Activated effector memory CD4-positive, alpha-beta T cell treated with anti-CD3 and anti-CD28 coated beads, Interleukin-2, amount 50 U/mL, for 16 hours (primary cell): ENCODE measurements at places on chromosomes 13 and 19.
A peak's percentile ranks its signal among the peaks of the same experiment; 100 is the strongest.

- DNase-seq = no peak
These were observed 360.3 kb downstream of the FGF14 start for GRCh38 chr13:102041544-102041943.

DNA sequence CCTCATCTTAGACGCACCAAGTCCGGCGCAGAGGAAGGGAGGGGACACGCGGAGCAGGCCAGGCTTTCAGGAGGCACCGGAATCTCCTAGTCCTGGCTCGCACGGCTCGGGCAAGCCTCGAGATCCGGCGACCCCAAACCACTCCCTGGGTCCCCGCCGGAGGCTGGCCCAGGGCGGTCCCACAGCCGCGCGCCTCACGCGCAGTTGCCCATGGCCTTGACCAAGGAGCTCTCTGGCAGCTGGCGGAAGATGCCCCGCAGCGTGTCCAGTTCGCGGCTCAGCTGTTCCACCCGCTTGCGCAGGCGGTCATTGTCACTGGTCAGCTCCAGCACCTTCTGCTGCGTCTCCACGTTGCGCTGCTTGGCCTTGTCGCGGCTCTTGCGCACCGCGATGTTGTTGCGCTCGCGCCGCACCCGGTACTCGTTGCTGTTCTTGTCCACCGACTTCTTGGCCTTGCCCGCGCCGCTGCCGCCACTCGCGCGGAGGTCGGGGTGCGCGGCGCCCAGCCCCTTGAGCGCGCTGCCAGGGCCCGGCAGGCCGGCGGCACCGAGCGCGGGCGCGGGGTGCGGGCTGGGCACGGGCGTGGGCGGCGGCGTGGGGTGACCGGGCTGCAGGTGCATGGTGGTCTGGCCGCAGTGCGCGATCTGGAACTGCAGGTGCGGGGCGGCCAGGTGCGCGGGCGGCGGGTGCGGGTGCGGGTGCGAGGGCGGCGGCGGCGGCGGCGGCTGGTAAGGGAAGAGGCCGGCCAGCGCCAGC, 1.0 kb downstream of the CEBPA start:
- DNase-seq = peak; percentile 60

GRCh38 chr19:30091856-30092255, 149.8 kb downstream of the URI1 start:
- no peak for DNase-seq

DNA sequence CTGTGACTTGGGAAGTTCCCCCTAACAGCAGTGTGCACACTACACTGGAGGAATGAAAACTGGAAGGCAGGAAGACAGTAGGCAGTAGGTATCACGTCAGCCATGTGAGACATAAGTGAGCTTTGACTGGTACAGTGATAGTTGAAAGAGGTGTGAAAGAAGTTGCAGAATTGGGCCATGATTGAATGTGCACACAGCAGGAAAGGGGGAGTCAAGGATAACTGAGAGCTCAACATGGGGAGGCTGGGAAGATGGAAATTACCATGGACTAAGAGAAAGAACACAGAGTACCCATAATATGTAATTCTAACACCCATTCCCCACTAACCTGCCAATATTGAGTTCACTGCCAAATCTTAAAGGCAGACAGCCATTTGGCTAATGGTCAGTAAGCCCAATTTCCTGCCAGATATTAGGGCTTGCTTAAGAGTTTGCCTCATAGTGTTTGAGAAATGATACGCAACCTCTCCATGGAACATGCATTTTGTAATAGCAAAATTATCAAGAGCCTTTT, 321.7 kb downstream of the DCT start:
- DNase-seq = no peak

GRCh38 chr13:42216422-42216735, 55.6 kb upstream of the AKAP11 start:
- no peak for DNase-seq

DNA sequence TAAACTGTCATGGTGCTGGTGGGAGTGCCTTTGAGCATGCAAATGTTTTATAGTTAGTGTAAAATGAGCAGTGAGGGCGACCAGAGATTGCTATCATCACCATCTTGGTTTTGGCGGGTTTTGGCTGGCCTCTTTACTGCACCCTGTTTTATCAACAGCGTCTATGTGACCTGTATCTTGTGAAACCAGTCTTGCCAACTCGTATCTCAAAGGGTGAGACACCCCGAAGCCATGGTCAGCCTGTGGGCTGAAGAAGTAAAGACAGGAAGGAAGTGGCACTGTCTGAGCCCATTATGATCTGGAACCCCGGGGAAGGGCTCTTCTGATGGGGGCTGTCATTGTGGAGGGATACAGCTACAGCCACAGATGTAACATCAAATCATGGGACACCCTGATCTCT, 81.5 kb upstream of the FAM216B start:
- no peak for DNase-seq

DNA sequence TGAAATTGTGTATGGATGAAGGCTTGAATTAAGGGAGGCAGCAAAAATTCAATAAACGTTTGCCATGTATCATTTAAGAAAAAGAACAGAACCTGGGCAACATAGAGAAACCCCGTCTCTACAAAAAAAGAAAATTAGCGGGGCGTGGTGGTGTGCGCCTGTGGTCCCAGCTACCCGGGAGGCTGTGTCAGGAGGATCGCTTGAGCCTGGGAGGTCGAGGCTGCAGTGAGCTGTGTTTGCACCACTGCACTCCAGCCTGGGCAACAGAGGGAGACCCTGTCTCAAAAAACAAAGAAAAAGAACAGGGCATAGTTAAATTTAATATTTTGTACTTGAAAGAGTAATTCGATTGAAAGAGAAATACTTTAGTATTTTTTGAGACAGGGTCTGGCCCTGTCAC, 1.4 kb downstream of the UBA2 start:
- no peak for DNase-seq

DNA sequence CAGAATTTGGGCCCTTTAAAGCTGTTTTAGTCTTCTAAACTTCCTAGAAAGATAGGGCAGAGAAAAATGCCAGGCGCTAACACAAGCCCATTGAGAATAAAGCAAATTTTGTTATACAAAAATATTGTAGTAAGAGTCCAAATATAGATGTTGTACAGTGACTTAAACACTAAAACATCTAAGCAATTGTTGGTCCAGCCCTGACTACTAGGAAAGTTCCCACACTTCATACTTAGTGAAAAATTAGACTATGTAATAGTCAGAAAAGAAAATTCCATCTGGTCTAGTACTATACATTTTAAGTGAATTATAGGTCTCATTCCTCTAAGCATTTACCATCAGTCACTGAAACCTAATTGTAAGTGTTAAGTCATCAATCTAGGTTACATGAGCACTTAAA, 1518.3 kb upstream of the SLC10A2 start:
- no peak for DNase-seq

DNA sequence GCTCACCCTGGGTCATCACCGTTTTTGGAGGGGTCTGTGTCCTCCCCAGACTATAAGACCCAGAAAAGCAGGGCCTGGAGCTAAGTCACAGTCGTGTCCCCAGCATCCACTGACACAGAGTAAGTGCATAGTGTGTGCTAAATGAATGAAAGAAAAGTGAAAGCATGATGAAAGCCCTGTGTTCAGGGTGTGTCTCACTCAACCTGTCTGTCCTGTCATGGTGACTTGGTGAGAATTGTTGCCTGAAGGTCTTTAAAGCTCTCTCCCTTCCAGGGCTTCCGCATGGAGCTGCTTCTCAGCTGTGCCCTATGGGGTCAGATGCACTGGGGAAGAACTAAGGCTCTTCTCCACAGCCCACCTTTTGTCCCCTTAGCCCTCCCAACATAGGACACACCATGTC, 20.5 kb upstream of the IGFL1 start:
- DNase-seq = no peak

DNA sequence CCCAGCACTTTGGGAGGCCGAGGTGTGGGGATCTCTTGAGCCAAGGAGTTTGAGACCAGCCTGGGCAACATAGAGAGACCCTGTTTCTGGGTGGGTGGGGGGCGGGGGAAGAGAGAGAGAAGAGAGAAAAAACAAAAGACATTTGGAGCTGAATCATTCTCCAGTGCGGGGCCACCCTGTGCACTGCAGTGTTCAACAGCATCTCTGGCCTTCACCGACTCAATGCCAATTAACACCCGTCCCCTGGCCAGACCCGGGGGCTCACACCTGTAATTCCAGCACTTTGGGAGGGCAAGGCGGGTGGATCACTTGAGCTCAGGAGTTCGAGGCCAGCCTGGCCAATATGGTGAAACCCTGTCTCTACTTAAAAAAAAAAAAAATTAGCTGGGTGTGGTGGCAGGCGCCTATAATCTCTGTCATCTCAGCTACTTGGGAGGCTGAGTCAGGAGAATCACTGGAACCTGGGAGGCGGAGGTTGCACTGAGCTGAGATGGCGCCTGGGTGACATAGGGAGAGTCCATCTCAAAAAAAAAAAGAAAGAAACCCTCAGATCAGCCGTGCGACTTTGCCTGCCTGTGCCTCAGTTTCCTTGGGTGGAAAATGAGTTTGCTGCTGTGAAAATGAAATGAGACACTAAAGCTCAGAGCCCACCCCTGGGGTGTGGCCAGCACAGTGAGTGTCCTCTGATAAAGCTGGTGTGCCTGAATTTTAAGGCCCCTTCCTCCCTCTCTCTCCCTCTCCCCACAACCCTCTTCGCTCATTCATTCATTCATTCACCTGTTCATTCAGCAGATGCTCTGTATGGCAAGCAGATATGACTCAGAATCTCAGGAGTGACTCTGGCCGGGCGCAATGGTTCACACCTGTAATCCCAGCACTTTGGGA, 6.4 kb downstream of the KLF2 start:
- peak; percentile 69 for DNase-seq

DNA sequence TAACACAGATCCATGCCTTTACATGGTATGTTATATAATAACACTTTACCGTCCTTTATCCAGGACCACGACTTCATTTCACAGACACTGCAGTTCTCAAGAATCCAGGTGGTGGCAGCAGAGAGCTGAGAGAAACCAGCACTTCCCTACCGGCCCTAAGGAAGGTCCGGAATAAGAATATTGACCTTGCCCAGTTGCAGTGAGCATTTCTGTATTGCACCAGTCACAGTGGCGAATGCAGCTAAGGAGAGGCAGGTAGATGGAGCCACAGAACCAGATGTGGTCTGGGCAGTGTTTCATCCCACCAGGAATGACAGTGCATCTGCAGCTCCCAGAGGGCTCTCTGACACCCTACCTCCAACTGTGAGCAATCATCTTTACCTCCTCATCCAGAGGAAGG, 44.6 kb downstream of the ZNF787 start:
- DNase-seq = peak; percentile 73

DNA sequence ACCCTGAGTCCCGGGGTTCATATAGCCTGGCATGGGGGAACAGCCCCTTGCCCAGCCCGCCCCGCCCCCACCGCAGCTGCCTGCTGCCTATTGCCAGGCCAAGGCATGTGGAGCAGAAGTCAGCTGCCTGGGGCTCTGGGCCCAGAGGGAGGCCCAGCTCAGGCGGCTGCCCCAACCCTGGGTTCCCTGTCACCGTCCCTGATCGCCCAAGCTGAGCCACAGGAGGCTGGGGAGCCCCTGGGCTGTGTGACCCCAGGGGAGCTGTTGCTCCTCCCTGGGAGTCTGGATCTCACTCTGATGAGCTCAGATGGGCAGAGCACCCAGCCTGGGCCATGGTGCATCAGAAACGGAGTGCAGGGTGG, 1.4 kb downstream of the PLIN4 start:
- DNase-seq = no peak

DNA sequence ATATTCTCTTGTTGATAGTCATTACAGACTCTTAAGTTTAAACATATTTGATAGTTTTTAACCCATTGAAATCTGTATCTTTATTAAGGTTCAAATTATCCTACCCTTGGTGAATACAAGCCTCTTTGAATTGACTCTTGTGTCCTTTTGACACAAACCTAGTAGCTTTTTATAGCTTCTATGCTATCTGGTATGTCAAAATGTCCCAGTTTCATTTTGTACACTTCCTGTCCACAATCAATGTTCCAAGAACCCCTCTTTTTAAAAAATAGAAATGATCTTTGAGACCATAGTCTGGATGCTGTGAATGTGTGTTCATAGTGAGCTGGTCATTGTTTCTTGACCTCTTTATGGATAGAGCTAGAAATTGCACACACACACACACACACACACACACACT, 39.2 kb upstream of the FGF14 start:
- no peak for DNase-seq

DNA sequence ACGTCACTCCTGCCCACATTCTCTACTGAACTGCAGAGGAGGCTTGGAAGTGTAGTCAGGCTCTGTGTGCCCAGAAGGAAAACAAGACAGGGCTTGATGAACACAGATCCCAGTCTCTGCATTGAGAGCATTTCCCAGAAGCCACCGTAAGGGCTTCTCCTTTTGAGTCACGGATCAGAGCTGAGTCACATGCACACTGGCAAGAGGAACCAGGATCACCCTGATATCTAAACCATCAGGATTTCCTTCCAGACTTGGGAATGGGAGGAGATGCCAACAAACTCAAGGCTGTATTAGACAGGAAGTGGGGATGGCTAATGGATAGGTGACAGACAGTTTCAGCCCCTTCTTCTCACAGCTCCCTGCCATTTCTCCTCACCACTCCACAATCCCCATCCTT, 17.7 kb upstream of the FBXO17 start:
- no peak for DNase-seq

GRCh38 chr19:8530061-8530679, 16.2 kb upstream of the ZNF414 start:
- no peak for DNase-seq

GRCh38 chr19:19300613-19301012, 19.7 kb downstream of the SUGP1 start:
- DNase-seq = no peak

DNA sequence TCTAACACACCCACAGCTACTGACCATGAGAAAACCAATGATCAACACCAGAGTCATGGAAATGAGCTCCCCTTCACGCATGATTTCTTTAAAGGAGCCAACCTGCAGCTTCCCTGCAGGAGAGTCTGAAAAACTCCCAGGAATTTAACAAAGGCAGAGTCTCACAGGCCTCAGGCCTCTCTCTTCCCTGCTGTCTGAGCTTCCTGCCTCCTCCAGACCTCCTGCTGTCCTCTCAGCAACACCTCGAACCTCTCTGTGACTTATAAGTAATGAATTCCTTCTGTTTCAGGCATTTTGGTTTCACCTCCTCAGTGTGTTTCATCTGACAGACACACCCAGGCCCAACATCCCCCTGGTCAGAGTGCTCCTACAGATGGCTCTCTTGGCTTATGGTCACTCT, 1044.4 kb downstream of the UQCRFS1 start:
- no peak for DNase-seq

DNA sequence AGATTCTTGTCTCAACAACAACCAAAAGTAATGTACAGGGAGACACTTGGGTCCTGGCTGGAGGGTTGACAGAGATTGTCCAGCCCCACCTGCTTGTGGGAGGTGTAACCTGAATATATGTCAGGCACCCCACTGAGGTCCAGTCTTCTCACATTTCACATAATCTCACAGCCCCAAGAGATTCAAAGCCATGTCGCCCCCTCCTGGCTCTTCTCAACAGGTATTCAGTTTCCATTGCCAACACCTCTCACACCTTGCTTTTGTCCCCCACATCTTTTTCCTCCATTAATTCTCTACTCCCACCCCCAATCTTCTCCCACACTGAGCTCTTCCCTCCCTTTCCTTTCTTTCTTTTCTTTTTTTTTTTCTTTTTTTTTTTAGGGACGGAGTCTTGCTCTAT, 11.2 kb downstream of the UNC13A start:
- no peak for DNase-seq

- DNase-seq = no peak
These were observed 61.7 kb downstream of the PDS5B start for GRCh38 chr13:32647926-32648325.
